Fibroblast of skin of left biceps (primary cell): ENCODE measurements at places on chromosomes 11 and 22.

- peak; percentile 20 for DNase-seq
Measured at GRCh38 chr11:121741761-121742361, 289.1 kb upstream of the SORL1-AS1 start.

GRCh38 chr11:118171269-118172062 is 5.0 kb downstream of the SCN2B start:
- no peak for DNase-seq

DNA sequence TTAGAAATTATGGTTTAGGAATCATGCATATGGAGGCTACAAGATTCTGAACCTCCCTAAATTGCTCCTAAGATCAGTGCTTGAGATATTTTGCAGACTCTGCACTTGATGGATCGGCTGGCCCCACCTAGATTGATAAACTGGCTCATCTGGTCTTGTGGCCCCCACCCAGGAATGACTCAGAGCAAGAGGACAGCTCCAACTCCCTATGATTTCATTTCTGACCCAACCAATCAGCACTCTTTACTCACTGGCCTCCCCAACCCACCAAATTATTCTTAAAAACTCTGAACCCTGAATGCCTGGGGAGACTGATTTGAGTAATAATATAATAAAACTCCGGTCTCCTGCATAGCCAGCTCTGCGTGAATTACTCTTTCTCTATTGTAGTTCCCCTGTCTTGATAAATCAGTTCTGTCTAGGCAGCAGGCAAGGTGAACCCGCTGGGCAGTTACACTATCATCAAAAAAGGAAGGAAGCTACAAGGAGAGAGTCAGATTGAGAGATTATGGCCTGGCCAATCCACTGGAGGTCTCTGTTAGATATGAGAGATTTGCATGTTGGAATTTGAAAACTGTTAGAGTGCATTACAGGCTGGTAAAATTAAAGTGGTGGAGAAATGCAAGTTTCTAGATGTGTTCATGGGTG is 245.8 kb downstream of the CSNK2A3 start:
- no peak for DNase-seq

DNA sequence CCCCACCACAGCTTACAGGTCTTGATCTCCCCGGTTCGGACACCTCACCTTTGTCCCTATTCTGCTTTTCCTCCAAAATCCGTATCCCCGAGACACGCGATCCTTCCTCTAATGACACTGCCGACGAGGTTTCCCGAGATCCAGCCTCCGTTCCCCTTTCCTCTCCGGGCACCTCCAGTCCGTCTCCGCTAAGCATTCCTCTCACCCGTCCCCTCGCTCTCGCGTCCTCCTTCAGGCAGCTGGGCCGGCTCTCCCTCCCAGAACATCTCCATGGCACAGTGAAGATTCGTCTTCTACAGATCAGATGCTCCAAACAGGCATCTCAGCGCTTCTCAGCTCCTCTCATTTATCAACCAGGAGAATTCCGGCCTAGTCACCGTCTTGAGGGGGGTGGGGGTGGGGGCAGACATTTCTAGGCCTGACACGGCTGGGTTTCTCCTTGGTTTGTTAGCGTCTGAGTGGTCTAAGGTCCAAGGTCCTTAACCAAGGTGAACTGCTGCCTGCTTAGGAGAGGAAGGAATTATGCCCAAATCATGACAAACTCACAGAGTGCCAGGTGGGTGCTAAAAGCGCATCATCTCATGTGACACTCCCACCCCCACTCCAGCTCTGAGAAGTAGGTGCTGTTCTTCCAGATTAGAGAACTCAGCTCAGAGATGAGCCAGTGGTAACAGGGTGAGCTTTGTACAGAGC is at the start of gene SPTBN2:
Gene SPTBN2, minus strand, starts transcription at position 524 of the 693 bp plus-strand sequence. CDS start 7,976 bp downstream, outside the sequence.
- no peak for DNase-seq

DNA sequence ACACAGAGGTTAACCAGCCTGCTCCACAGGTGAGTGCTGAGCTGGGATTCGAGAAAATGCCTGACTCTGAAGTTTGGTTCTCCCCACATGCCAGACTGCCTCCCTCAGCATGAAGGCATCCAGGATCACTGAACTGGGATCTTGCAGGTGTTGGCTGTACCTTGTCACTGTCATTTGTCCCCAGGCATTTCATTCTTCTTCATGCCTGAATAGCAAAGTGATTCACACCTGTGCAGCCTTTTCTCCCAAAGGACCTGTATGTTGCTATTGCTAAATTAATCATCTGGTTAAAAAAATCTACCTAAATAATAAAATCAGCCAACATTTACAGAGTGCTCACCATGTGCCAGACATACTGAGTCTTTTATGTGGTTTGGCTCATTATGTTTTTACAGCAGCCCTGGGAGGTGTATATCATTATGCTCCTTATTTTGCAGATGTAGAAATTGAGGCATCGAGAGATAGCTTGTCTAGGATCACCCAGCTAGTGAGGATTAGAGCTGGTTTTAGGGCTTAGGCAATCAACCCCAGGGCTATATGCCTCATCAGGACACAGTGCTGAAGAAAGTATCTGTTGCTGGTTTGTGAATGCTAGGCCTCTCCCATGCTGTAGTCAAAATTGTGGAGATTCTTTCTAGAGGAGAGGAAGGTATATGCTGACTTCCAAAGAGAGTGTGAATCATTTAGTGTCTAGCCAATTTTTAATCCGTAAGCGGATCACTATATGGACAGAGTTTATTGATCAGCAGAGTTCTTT is 204.4 kb downstream of the HIPK3 start:
- no peak for DNase-seq

DNA sequence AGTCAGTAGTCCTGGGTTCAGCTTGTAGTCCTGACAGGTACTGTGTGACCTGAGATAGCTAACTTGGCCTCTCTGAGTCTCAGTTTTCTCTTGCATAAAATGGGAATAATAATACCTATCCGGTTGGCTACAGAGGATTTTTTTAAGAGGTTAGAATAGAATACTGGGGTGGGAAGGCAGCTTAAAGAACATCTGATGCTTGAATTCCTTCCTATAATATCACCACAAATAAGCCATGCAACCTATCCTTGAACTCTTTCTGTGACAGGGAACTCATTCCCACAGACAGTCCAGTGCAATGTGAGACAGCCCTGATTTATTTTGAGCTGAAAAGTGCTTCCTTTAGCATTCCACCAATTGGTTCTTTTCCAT is 110.1 kb downstream of the CCDC81 start:
- DNase-seq, result no peak

DNA sequence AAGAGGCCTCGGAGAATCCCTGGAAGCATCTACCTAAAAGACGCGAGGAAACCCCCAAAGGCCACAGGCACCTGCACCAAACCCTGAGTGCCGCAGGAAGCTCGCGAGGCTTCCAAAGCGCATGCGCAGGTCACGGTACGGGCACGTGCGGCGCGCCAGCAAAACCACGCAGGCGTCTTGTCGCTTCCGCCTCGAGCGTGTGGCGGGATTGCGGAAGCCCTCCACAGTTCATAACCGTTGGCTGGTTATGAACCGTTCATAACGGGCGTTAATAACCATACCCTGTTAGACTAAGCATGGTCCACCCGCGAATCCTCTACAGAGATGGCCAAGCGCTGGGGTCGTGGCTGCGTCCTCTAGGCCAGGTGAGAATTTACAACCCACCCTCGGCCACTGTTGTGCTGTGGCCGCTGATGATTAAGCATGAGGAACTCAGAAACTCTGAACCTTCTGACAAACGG is 46.4 kb downstream of the MORC2 start:
- DNase-seq, result peak; percentile 12

DNA sequence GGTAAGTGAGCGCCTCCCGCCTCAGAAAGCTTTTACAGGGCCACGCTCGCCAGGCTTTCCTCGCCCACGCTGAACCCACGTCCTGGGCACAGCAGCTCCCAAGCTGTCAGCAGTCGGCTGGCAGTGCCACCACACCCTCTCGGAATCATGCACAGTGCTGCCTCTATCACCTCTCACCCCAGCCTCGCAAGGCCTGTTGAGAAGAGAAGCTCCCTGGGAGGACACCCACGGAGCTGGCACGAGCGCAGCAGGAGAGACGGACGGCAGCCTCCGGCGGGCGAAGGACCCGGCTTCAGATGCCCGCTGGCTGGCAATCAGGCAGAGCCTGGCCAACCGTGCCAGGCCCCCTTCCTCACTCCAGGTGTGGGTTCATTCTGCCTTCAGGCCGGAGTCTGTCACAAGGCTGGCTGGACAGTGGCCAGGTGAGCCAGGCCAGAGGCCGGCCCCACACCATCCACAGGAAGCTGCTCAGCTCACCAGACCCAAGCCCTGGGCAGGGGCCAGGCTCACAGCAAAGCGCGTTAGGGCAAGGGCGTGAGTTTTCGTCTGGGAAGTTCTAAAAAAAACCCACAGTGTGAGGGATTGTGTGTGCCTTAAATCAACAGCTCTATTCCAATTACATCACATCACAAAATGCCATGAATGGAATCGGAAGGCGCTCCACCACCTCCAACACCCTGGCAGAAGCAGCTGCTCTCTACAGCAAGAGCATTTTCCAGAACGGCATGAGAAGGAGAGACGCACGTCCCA is 33.2 kb downstream of the TOLLIP start:
- DNase-seq, result no peak

DNA sequence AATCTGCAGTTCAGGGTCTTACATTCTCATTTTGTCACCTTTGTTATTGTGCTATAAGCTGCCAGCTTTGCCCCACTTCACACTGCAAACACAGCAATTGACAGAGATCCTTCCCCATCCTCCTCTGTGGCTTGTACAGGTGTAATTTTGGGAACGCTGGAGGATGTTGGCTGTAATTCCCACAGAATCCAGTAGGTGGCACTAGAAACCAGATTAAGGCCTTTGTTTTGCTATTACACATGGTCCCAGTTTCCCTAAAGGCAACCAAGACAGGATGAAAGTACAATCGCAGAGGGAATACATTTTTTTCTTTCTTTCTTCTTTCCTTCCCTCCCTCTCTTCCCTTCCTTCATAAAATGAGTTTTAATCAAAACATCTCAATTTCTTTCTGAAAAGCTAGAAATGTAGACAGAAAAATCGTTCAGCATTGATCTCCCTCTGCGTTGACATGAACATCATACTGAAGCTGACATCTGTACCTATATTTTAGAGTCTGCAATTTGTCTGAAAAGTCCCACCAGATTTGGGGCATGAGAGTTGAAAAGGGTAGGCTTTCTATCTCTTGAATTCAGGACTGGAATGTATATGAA is 21.3 kb upstream of the NELL1 start:
- peak; percentile 11 for DNase-seq

DNA sequence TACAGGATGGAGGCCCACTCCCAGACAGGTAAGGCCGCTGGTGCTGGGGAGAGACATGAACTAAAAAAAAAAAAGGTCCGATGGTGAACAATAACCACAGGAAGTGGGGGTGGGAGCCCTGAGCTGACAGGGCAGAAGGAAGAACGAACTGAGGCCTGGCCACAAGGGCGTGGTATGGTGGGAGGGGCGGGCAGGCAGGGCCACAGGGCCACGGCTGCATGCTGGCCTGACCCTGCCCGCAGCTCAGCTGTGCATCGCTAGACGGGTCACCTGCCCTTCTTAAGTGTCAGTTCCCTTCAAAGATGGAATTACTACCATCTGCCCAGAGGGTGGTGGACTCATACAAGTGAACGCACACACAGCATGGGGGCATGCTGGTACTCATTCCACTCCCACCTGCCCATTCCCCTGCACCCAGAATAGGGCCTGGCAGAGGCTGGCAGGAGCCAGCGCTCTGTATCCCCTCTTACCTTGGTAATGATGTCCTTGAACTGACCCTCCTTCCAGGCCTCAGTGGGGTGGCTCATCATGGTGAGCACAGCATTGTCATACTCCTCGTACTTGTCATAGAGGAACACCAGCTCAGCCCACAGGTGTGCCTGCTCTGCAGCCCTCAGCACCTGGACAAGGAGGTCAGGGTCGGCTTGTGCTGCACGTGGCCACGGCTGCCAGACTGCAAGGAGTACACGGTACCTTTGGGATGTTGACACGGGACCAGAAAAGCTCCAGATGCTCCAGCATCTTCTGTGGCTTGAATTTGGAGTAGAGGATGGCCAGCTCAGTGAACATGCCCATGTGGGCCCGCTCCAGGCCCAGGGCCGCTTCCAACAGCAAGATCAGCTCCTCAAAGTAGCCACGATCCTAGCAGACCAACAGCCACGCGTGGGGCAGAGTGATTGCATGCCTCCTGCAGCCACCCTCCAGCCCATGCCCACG is 17.5 kb upstream of the SLC25A1 start:
- no peak for DNase-seq

GRCh38 chr22:38083931-38084631 is at the start of gene SLC16A8:
Gene SLC16A8 (minus strand): TSS chr22:38084184. CDS start chr22:38082873, 1,311 bp downstream.
- no peak for DNase-seq

DNA sequence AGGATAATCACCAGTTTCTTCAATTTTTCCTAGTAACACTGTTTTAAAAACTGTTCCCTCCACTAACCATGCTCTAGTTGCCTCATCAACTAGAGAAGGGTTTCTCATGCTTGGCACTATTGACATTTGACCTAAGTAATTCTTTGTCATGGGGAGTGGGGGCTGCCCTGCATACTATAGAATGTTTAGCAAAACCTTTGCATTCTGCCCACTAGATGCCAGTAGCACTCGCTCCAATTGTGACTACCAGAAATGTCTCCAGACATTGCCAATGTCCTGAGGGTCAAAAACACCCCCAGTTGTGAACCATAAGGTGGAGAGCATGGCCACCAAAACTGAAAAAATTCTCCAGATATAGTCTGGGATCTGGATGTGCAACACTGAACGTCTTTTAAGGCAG is 27.6 kb upstream of the BMAL1 start:
- no peak for DNase-seq

- DNase-seq, result no peak
Measured at GRCh38 chr11:126146454-126147192, 64.8 kb downstream of the RPUSD4 start.

GRCh38 chr11:516400-516799 is 9.4 kb upstream of the RNH1 start:
- no peak for DNase-seq

DNA sequence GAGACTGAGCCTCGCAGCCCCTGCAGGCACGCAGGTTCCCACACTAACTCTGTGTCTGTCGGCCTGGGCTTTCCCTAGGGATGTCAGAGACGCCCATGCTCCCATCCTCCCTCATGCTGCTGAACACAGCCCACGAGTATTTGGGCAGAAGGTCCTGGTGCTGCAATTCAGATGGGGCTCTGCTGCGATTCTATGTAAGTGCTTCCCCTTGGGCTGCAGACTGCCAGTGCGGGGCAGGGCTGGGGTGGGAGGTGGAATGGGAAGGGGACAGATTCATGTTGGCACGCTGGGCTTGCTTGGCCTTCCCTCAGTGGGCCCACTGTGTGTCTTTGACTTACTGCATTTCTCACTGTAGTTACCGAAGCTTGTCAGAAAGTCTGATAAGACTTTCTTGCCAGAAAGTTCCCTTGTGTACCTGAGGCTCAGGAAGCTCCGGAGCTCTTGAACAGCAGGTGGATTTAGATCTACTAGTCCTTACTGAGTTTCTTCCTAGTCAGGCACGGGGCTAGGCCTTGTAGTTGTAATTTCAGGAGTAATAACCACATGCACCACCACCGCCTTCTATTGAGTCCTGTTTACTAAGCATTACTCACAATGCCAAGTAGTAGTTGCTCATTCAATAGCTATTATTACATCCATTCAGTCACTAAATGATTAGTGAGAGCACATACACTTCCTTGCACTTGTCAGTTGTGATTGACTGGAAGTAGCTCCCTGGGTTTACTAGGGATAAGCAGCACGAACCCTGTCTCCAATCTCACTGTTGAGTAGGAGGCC is 65.2 kb downstream of the CABIN1 start:
- no peak for DNase-seq
